ENCODE measurements at places on chromosomes 16 and 17.

DNA sequence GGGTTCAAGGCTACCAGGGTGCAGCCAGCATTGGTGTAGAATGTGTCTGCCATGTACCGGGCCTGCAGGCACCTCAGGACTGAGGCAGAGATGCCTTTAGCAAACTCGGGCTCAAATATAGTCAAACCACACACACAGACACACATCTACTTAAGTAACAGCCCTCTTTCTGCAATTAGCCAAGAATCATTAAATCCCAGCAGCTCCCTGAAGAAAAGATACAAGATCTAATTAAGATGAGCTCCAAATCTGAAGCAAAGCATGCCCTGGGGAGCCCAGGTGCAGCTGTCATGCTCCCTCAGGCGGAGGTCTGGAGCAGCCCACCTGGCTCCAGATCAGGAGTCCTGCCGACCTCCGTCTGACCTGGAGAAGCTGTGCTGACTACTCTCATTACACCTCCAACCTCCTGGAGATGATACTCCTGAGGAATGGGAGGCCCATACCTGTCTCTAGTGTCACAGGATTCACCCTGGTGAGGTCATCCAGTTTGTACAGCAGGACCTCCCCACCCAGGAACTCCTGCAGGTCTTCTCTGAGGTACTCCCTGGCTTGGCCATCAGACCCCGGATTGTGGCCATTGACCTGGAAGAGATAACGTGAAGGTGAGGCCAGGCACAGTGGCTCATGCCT is 6.9 kb downstream of the MYO19 start:
- DNase-seq, result no peak

- no peak for DNase-seq
Measured at GRCh38 chr16:5379954-5380353, 282.4 kb upstream of the EEF2KMT start.

DNA sequence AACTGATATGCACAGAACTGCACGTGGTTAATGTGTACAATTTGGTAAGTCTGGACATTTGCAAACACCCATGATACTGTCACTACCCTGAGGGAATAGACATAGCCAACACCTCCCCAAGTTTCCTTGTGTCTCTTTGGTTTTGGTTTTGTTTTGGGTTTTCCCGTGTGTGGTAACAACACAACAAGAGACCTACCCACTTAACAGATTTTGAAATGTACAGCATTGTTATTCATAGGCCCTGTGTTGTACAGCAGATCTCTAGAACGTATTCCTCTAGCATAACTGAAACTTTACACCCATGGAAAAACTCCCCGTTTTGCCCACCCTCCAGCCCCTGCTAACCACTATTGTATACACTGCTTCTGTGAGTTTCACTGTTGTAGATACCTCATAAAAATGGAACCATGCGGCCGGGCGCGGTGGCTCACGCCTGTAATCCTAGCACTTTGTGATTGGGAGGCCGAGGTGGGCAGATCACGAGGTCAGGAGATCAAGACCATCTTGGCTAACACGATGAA is 76.3 kb upstream of the TBC1D3K start:
- DNase-seq, result no peak

DNA sequence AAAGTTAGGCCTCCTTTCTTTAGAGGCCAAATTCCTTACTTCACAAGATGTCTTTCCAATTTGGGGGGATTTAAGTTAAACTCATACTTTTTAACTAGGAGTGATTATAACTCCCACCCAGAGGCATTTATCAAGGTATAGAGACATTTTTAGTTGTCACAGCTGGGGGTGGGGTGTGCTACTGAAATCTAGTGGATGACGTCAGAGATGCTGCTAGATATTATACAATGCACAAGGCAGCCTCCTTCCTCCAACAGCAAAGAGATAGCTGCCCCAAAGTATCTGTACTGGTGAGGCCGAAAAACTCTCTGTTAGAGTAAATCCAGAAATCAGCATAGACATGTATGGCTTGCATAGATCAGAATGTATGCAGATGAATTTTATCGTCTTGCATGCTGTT is 324.0 kb downstream of the HS3ST4 start:
- DNase-seq, result no peak

- no peak for DNase-seq
Measured at GRCh38 chr16:71568551-71568950, 8.3 kb downstream of the TAT start.

DNA sequence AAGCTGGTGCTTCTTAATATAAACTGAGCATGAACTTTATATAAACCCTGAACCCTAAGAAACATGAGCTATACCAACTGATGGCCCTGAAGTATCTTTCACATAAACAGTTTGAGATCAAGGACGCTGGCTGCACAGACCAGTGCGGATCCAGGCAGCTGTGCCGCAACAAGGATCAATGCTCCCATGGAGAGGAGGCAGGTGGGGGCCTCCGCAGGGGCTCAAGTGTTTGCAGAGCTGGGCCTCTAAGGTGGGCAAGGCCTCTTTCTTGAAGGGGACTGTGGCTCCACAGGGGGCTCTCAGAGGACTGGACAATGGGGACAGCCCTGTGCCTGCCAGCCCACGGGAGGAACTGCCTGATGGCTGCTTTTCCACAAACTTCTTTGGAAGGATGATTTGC is 46.0 kb downstream of the NDEL1 start:
- DNase-seq, result no peak

- no peak for DNase-seq
Measured at GRCh38 chr17:51595826-51596398, 335.6 kb downstream of the UTP18 start.

DNA sequence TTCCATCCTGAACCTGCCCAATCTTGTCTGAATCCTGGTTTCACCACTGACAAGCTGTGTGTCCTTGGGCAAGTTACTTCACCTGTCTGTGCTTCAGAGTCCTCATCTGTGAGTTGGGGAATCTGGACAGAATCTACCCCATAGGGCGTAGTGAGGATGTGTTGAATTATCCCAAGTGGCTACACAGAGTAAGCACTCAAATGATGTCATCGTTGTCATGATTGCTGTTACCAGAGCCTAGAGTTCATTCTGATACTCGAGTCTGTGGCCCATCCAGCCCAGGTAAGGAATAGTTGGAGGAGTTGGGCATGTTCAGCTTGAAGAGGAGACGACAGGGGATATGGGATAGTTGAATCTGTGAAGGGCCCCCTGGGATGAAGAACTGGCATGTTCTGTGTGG is 45.9 kb downstream of the MAPT start:
- DNase-seq, result no peak

- no peak for DNase-seq
Measured at GRCh38 chr16:53908731-53909130, 204.8 kb downstream of the FTO start.

- no peak for DNase-seq
Measured at GRCh38 chr17:44865931-44866330, 18.2 kb downstream of the HIGD1B start.

- no peak for DNase-seq
Measured at GRCh38 chr17:2395258-2396181, 5.3 kb downstream of the MNT start.

DNA sequence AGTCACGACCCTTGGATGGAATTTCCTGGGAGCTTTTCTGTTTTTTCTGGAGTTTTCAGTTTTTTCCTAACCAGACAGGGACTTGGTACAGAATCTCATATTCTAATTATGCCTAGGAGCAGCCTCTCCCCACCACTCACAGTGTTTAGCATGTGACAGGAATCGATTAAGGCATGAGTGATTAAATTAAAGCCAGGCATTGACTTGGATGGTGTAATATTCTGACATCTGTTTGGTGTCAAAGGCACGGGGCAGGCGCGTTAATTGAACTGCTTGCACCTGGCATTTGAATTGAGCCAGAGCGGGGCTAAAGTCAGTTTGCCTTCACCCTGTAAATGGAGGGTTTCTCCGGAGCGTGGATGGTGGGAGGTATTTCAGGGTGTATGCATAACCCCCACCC is 11.9 kb downstream of the MAPT start:
- DNase-seq, result no peak

DNA sequence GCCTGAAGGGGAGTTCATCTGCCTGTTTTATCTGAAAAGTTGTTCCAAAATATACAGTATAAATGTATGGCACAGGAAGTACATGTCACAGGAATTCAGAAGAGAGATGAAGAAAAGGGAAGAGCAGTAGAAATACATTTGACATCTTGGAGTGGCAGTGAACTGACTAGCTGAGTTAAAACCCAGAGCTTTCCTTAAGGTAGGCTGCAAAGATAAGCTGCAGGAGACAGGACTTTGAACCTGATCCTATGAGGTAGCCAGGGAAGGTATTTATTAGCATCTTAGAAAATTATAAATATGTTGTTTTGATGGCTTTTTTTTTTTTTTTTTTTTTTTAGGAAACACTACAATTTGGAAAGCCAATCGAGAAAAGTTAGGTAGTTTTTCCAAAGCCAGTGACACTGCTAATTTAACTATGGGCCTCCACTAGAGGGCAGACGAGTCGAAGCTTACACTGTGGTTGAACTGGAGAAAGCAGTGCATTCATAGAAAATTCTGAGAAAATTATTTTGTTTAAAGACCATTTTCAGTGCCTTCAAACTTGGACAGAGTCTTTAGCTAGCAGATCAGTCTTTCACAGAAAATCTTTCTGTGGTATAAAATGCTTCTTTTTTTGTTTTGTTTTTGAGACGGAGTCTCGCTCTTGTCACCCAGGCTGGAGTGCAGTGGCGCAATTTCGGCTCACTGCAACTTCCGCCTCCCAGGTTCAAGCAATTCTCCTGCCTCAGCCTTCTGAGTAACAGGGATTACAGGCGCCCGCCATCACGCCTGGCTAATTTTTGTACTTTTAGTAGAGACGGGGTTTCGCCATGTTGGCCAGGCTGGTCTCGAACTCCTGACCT is 122.3 kb downstream of the SSH2 start:
- peak; percentile 42 for DNase-seq

DNA sequence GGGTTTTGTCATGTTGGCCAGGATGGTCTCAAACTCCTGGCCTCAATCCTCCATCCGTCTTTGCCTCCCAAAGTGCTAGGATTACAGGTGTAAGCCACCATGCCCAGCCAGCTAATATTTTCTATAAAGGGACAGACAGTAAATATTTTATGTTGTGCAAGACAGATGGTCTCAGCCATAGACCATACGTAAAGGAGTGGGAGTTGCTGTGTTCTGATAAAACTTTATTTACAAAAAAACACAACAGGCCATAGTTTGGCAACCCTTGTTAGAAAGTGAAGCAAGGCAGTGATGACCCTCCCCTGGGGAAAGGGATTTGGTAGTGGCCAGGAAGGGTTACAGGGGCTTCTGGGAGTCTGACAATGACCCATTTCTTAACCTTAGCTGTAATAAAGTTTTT is 119.7 kb downstream of the GSG1L start:
- DNase-seq, result no peak

DNA sequence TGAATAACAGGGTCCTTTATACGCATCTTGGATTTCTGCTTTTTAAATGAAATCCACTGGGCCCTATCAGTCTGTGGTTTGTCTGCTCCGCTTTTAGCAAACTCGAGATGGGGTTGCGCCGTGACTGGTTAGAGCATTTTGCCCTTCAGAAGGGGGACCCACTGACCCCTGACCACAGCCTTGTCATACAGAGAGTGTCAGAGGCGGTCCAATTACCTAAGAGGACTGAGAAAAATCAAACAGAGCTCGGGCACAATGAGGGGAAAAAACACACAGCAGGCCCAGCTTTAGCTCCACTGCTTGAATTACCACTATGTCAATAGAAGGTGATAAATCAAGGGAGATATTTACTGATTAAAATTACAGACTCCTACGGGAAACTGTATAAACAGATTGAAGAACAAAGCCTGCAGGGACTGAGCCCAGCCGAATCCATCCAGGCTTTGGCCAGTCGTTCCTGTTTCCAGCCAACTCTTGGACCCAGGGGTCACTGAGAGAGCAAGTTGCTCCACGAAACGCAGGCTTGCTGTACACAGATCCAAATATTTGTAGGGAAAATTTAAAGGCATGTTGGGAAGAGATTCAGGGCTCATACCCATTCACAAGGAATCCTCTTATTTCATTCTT is 131.9 kb upstream of the ZFHX3 start:
- no peak for DNase-seq

DNA sequence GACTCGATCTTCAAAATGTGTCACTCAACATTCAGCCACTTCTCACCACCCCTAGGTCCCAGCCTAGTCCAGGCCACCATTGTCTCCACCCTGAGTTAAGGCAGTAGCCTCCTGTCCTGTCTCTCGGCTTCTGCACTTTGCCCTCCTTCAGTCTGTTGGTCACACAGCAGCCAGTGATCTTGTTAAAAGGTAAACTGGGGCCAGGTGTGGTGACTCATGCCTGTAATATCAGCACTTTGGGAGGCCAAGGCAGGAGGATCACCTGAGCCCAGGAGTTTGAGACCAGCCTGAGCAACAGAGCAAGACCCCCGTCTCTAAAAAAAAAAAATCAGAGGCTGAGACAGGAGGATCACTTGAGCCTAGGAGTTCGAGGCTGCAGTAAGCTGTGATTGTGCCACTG is 25.8 kb downstream of the WWP2 start:
- DNase-seq, result no peak

DNA sequence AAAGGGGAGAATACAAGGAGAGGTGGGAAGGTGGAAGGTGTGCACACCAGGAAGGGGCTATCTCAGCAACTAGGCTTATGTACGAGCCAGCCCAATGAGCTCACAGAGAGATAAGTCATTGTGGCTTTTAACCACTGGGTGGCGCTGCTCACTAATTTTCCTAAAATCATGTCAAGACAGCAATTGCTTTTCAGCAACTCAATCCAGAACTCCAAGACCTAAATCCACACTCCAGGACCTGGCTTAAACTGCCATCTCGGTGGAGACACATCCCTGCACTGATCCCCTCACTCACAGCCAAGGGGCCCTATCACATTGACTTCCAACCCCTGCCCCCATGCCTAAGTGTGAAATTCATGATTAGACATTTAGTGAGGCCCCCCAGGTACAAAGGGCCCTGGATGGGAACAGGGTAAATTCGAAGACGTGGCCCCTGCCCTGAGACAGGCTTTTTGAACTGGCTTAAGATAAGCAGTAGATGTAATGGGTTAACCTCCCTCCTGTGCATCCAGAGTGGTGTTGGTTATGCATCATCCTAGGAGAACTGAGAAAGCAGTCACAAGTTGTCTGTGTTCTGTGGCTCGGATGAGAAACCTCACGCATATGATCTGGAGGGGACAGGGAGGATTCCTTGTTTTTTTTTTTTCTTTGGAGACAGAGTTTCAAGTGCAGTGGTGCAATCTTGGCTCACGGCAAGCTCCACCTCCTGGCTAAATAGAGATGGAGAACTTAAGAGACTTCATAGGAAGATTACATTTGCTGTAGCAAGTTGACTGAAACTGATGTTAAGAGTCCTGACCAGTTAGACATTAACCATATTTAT is 11.5 kb downstream of the CCL16 start:
- peak; percentile 63 for DNase-seq

GRCh38 chr16:8572063-8572918 is 18.0 kb downstream of the TMEM114 start:
- no peak for DNase-seq

- DNase-seq, result no peak
Measured at GRCh38 chr17:29588562-29589411, 661 bp downstream of the GIT1 start.

DNA sequence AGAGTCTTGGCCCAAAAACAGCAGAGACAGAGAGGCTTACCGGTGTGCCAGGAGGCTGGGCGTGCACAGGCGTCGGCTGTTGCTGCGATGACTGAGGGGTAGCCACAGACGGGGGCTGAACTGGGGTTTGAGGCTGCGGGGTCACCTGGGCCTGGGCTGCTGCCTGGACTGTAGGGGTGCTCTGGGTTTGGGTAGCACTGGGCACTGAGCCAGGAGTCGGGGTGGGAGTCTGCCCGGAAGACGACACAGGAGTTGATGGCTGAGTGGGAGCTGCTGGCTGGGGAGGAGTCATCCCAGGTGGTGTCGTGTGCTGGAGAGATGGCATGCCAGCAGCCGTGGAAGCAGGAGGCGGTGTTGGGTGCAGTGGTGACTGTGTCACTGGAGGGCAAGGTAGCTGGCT is 53.2 kb upstream of the TRAP1 start:
- DNase-seq, result no peak

- no peak for DNase-seq
Measured at GRCh38 chr16:67146523-67147357, 4.1 kb downstream of the B3GNT9 start.

Measured in stimulated activated CD8-positive, alpha-beta memory T cell treated with anti-CD3 and anti-CD28 coated beads, Interleukin-4, amount 100 ng/mL, for 24 hours (primary cell).